ENCODE measurements at places on chromosomes 5 and 9. TPM values are rescaled to one million over a fixed set of nuclear protein-coding genes. Genes with fewer than 3 reads are reported as not detected.

CCDC112 gene
- total RNA-seq = 8.1 TPM

LTC4S gene
- 0.32 TPM for total RNA-seq

LEAP2 gene
- 0.86 TPM for total RNA-seq

LCN6 gene
- not detected for total RNA-seq

MYOT gene
- not detected for total RNA-seq

SHISAL2B gene
- total RNA-seq = not detected

PCDHA9 gene
- not detected for total RNA-seq

PDZD2 gene
- 0.23 TPM for total RNA-seq

LCN2 gene
- 6.8 TPM for total RNA-seq

SLC36A2 gene
- total RNA-seq = not detected

SARDH gene
- total RNA-seq = not detected

PCDH1 gene
- 6.0 TPM for total RNA-seq

IL6ST gene
- total RNA-seq = 84.0 TPM

FAM163B gene
- total RNA-seq = not detected

PCDHA10 gene
- total RNA-seq = 0.03 TPM

FOXI1 gene
- total RNA-seq = not detected

B4GALT1 gene
- total RNA-seq = 190 TPM

ERAP2 gene
- 1.6 TPM for total RNA-seq

PCDHA11 gene
- 0.96 TPM for total RNA-seq

KIF12 gene
- total RNA-seq = 2.3 TPM

CYLC2 gene
- not detected for total RNA-seq

MLLT3 gene
- total RNA-seq = 14.9 TPM

JMY gene
- 3.0 TPM for total RNA-seq

AK3 gene
- 59.5 TPM for total RNA-seq

KIF24 gene
- total RNA-seq = 3.7 TPM

AGPAT2 gene
- total RNA-seq = 101 TPM

TMC1 gene
- 0.13 TPM for total RNA-seq

BHMT gene
- not detected for total RNA-seq
